ENCODE measurements at places on chromosomes 13 and 19.

- no peak for DNase-seq
Observed at GRCh38 chr13:21006141-21007005, 55.0 kb downstream of the LATS2 start.

DNA sequence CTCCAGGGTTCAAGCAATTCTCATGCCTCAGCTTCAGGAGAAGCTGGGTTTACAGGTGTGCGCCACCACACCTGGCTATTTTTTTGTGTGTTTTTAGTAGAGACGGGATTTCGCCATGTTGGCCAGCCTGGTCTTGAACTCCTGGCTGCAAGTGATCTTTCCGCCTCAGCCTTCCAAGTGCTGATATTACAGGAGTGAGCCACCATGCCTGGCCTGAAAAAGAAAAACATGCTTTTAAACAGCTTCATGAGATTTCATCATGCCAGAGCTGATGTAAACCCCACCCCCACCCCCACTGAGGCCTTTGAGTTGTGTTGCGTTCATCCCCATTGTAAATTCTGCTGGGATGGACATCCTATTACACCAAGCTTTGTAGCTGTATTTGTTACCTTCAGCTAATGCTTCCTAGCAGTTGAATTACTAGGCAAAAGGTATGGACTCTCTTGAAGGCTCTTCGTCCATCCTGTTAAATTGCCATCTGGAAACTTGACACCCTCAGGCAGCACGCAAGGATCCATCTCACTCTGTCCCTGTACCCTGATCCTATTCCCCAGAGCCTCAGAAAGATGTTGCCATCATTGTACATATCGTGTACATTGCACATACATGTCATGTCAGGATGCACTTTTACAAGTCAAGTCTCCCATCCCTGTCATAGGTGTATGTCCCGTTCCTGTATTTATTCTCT lies 47.3 kb downstream of the NFIX start:
- no peak for DNase-seq

DNA sequence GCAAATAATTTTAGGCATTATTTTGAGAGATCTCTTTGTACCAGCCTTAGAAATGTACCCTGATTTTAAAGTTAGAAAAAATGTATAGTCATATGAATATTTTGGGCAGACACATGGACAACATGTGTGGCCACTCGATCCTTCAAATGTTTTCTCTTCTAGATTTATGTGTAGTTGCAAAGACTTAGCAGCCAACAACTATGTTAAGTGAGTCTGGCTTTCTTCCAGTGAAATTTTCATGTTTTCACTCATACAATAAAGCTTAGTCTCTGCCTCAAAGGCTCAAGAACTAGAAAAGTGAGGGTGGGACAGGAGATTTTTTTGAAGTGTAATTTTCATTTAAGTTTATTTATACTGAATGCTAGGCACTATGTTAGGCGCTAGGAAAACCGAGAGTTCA lies 207.7 kb upstream of the DACH1 start:
- DNase-seq, result no peak

- no peak for DNase-seq
Observed at GRCh38 chr19:58560921-58561320, 2.5 kb upstream of the UBE2M start.

GRCh38 chr19:54114340-54115108 lies 933 bp downstream of the TFPT start:
- DNase-seq, result no peak

- no peak for DNase-seq
Observed at GRCh38 chr13:61670384-61671161, 254.9 kb upstream of the PCDH20 start.

GRCh38 chr19:42295831-42296525 lies 6.0 kb upstream of the PRR19 start:
- peak; percentile 96 for DNase-seq

DNA sequence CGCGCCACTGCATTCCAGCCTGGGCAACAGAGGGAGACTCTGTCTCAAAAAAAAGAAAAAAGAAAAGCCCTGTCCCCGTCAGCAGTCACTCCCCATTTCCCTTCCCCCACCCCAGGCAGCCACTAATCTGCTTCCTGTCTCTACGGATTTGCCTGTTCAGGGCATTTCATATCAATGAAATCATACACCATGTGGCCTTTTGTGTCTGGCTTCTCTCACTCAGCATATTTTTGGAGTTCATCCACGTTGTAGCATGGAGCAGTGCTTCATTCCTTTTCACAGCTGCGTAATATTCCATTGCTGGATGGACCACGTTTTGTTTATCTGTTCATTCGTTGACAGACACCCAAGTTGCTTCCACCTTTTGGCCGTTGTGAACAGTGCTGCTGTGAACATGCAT lies 36.1 kb upstream of the KLF2 start:
- no peak for DNase-seq

GRCh38 chr13:60016229-60016628 lies 147.5 kb downstream of the DIAPH3 start:
- no peak for DNase-seq

DNA sequence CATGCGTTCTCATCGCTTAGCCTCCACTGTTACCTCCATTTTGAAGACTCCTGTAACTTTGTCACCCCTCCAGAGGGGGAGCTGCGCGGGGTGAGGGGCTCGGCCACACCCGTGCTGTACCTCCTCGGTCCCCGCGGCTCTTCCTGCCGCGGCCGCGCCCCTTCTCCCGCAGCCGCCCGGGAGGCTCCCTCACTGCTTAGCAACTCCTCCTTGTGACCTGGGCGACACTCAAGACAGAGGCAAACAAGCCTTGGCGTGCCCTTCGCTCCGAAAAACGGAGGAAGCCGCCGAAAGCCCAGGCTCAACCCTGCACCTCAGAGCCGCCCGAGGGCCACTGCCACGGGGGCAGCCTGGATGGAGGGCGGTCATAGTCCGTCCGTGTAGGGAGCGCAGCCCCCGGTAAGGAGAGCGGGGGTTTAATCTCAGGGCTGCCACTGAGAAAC lies 494.3 kb downstream of the FOXO1 start:
- DNase-seq, result no peak

GRCh38 chr19:40612831-40613689 lies 11.9 kb downstream of the LTBP4 start:
- no peak for DNase-seq

- DNase-seq, result peak; percentile 56
Observed at GRCh38 chr19:55066107-55066709, 3.3 kb upstream of the RDH13 start.

DNA sequence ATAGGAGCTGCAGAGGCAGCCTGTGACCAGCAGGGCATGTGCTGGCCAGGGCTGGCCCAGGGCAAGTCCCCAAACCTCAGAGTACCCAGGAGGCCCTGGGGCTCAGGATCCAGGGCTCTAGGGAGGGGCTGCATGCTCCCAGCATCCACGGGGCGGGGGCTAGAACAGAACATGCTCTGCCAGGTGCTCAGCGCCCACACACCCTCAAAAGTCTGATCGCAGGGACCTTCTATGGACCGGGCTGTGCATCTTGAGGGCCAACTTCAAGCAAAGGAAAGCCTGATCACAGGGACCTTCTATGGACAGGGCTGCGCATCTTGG lies 33.5 kb downstream of the ELL start:
- peak; percentile 37 for DNase-seq

DNA sequence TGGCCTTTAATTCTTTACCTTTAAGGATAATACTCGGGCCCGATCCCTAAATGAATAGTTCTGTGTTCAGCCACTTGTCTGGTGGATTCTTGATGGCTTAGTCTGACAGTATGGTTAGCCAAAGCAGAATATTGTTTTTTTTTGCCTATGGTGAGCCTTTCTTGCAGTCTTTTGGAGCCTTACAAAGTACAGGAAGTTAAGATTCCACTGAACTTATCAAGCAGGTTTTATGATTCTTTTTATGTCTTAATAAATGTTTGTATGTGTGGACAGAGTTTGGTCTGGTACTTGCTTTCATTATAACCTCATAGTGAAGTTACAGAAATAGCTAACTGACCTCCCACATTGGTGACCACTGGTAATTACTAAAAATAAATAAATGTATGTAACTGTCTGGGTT lies 17.1 kb downstream of the PCCA start:
- no peak for DNase-seq

- no peak for DNase-seq
Observed at GRCh38 chr13:41505209-41505835, 48.0 kb downstream of the RGCC start.

DNA sequence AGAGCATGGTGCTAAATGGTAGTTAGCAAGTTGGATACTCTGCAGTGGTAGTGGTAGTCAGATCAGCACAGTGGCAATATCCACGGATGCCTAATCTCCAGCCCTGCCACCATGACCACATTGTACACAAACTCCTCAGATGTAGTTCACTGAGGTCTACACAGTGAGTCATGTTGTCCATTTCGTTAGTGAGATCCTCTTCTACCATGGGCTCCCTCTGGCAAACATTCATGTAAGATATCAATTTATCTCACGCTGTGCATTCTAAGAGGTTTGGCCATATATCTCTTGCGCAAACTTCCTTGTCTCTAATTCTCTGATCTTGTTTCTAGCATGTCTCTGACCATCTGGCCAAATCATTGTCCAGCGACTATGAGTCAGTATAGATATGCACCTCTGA lies 58.2 kb downstream of the POLR1D start:
- DNase-seq, result no peak

DNA sequence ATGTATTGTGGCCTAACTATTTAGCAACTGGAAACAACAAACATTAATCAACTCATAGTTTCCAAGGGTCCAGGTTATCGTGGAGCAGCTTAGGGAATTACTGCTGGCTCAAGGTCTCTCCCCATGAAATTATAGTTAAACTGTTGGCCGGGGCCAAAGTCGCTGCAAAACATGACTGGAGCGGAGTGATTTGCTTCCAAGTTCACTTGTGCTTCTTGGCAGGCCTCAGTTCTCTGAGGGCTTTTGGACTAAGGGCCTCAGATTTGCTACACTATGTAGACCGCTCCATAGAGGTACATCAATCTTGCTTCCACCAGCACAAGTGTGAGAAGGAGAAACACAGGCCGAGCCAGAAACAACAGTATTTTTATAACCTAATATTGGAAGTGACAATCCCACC lies 9.4 kb upstream of the KBTBD7 start:
- no peak for DNase-seq

GRCh38 chr13:50905256-50905655 lies 4.3 kb upstream of the RNASEH2B start:
- no peak for DNase-seq

DNA sequence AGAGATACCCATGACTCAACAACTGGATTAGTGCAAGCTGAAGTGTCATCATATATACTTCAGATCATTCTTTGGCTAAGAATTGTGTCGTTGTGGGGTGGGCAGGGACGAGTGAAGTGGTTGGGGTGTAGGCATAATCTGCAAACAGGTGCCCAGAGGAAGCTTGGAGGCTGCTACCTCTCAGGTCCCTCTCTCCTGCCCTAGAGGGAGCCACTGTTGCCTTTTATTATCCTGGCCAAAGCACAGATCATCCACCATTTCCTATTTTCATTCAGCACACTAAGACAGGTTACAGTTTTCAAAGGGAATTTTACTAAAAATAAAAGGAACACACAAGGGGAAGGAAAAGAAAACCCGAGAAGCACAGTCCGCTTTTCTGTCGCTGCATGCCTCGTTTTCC lies 126.6 kb downstream of the HS6ST3 start:
- DNase-seq, result no peak

- peak; percentile 71 for DNase-seq
Observed at GRCh38 chr19:8252922-8253589, 43.9 kb downstream of the CERS4 start.

GRCh38 chr13:28248080-28248479 lies 109.7 kb downstream of the PAN3 start:
- no peak for DNase-seq

DNA sequence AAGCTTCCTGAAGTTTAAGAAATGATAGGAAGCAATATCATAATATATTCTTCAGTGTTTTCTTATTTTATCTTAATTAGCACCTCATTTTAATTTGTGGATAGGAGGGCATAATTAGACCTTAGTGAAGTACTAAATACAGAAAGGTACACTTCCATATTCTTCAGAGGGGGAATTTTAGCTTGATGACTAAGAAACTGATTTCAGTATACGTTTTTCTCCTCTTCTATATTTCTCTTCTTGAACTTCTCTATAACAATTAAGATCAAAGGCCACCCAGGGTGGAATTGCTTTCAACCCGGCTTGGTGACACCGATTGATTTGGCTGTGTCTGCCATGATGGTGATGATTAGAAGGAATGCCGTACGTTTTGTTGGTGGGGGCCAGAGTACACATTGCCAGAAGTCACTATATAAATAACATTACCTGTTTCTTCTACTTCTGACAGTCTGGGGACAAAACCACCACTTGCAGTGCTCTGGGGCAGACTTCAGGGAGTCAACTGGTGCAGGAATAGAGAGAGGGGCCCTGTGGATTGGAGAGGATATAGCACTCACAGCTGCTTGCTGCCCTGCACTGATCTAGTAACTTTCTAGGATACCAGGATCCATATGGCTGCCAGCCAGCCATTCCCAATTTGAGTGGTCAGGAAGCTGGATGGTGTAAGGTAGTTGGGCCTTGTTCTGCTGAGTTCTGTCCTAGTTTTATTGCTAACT lies 73.8 kb downstream of the SPATA13 start:
- no peak for DNase-seq

- no peak for DNase-seq
Observed at GRCh38 chr13:109090796-109091195, 461.4 kb downstream of the MYO16 start.

DNA sequence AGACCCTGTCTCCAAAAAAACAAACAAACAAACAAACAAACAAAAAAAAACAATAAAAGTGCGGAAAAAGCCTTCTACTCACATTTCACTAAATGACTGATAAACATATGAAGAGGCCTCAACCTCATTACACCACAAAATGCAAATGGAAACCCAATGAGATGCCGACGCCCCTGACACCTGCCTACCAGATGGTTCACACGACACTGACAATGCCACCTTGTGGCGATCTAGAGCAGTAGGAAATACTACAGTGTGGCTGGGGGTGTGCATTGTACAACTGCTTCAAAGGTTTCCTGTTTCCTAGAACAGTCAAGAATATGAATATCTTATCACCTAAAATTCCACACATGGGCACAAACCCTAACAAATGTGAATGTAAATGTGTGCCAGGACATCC lies 14.0 kb downstream of the SCGB2B2 start:
- peak; percentile 84 for DNase-seq
